Left renal pelvis (tissue), 4 donors: ENCODE measurements at places on chromosomes 4 and X. TPM values are rescaled to one million over a fixed set of nuclear protein-coding genes. Genes with fewer than 3 reads are reported as not detected.

CXCL3 gene
- polyA plus RNA-seq, result 0.13 TPM

GRSF1 gene
- 135 TPM for polyA plus RNA-seq

RASL11B gene
- polyA plus RNA-seq, result 26.7 TPM

ZMYM3 gene
- 53.5 TPM for polyA plus RNA-seq

DNA sequence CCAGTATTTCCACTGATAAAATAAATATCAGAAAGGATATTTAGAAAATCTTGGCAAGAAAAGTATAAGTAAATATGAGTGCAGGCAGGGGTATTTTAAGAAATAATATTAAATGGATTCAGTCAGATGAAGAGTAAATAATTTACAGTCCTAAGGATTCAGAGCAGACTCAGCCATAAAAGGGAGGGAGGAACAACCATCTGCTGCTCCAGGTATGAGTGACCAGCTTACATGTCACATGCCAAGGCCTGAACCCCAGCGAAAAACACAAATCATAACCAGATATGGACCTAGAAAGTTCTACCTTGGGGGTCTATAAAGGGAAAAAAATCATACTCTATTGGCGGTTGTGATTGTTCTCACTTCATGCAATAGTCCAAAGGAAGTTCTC, 166.8 kb downstream of the COL4A6 start:
- DNase-seq, result no peak

DNA sequence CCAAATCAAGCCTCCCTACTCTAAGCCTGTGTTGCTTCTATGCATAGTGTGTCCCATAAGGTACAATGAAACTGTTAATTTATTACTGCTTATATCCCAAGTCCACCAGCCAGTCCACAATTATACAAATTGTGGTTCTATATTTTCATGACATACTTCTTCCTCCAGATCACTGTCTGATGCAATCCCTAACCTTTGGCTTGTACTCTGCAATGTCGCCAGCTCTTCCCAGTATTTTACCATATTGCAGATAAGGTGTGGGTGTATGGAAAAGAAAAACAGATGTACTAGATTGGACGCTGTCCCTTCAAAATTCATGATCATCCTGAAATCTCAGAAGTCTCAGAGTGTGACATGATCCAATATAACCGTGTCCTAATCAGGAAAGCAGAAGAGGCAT, 286.2 kb downstream of the GASK1B start:
- DNase-seq, result no peak

DNA sequence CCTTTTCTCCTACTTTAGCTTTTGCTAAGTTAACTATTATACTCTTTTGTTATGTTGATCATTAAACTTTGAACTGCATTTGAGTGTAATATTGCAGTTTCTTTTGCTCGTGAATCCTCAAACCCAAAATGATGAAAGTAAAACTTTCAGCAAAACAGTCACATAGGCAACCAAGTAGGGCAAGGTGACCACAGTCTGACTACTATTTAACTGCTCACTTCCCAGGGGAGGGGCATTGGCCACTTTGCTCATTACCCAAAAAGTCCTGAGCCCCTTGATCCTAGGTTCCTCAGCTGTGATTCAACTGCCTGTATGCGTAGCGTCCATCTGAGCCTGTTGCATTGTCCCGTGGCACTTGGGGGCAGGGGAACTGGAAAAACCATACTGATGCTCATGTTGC, 17.0 kb downstream of the RBMX2 start:
- DNase-seq, result no peak

DNA sequence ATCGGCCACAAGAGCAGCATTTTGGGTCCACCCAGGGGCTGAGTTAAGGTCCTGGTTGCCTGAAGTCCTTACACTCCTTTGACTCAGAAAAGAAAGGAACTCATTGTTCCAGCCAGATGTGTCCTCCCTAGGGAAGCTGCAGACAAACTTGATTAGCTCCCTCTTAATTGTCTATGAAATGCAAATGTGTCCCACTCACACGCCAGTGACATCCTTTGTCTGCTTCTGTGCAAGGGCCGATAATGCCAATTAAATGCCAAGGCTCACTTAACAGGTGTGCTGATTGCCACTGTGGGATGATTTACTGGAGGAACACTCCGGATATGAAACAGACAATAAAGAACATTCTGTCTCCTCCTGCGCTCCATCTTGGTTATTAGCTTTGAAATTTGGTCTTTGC, 332.9 kb upstream of the CPEB2 start:
- DNase-seq, result no peak

DNA sequence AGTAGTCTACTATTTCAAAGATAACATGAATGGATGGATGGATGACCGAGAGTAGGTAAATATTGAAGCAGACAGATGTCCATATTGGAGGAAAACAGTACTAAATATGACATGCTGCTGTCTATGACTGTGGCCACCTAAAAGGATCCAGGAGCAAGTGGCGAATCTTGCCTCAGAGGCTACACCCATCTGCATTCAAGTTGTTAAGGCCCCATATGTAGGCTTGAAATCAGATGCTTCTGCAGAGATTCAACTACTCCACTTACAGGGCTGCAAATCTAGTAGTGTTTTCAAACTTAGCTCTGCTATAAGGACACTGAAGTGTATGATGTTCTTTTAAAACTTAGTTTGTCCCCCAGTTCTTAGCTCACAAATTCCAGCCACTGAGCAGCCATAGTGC, 28.9 kb downstream of the SEPSECS start:
- DNase-seq, result no peak
